Muscle of leg (tissue), 16 donors: ENCODE measurements at places on chromosomes 12 and 14.
A peak's percentile ranks its signal among the peaks of the same experiment; 100 is the strongest.

DNA sequence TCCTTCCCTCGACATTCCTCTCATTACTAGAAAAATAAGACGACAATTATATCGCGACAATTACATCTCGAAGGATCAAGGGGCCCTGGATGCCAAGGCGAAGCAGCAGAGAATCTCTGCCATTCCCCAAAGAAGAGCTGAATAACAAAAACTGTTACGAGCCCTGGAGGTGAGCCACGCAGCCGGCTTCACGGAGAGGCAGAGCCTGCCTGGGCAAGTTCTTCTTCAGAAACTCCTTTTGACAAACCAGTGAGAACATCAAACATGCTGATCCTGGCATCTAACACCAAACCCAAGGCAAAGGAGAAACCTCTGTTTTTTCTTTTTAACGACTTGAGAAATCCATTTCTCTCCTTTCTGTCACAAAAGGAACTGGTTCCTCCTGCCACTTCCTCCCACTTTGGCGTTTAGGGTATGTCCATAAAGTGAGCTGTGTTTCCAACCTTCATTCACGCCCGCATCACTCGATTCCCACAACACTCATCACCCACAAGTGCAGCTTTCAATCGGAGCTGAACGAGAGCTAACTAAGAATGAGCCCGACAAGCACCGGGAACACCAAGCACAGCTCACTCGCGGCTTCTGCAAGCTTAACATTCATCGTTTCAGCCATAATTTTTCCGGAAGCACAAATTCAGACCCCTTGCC, 21.5 kb downstream of the CCDC88C start:
- H3K4me1 ChIP-seq, result peaks cover 21% of the 10 kb centered on the region
- H3K36me3 ChIP-seq, result no peaks in the 10 kb centered on the region
- H3K27ac ChIP-seq, result no peak overlapping the region
- H3K4me3 ChIP-seq, result no peak overlapping the region
- peaks cover 7% of the 10 kb centered on the region for H3K27me3 ChIP-seq

GRCh38 chr12:20211981-20212421, 156.3 kb upstream of the PDE3A start:
- peaks cover 8% of the 10 kb centered on the region for H3K4me1 ChIP-seq
- no peak overlapping the region for H3K4me3 ChIP-seq
- H3K36me3 ChIP-seq, result no peaks in the 10 kb centered on the region
- peak; percentile 82 for DNase-seq

GRCh38 chr12:82955043-82955442, 268.3 kb downstream of the TMTC2 start:
- no peaks in the 10 kb centered on the region for H3K4me1 ChIP-seq
- H3K4me3 ChIP-seq, result no peak overlapping the region
- H3K27me3 ChIP-seq, result no peaks in the 10 kb centered on the region
- H3K27ac ChIP-seq, result no peak overlapping the region
- no peaks in the 10 kb centered on the region for H3K36me3 ChIP-seq
- DNase-seq, result no peak

DNA sequence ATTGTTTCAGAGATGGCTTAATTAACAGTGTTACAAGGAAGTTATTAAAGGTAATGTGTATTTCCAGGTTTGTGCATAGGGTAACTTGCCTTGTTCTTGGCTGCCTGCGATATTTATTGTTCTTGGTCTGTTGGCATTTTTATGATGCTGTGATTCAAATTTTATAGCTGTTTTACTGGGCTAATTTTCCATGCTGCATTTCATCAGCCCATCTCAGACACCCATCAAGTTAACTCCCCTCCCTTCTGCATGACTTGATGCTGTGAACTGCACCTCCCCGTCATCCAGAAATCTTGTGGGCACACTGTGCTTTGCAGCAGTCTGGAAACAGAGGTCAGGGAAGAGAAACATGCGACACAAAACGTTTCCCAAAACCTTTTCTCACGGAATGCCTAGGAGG, 1049.2 kb downstream of the AACS start:
- no peak for DNase-seq
- no peaks in the 10 kb centered on the region for H3K27me3 ChIP-seq
- no peak overlapping the region for H3K4me3 ChIP-seq
- H3K36me3 ChIP-seq, result no peaks in the 10 kb centered on the region
- no peaks in the 10 kb centered on the region for H3K4me1 ChIP-seq

- H3K4me1 ChIP-seq, result no peaks in the 10 kb centered on the region
- H3K4me3 ChIP-seq, result no peak overlapping the region
- DNase-seq, result no peak
- no peaks in the 10 kb centered on the region for H3K36me3 ChIP-seq
Measured at GRCh38 chr14:47929334-47929733, 253.9 kb upstream of the MDGA2 start.

GRCh38 chr12:116354950-116355783, 77.7 kb upstream of the MED13L start:
- H3K36me3 ChIP-seq, result no peaks in the 10 kb centered on the region
- DNase-seq, result no peak
- no peaks in the 10 kb centered on the region for H3K27me3 ChIP-seq

- no peak for DNase-seq
- H3K27me3 ChIP-seq, result no peaks in the 10 kb centered on the region
- H3K4me1 ChIP-seq, result peaks cover 17% of the 10 kb centered on the region
- no peak overlapping the region for H3K4me3 ChIP-seq
- H3K27ac ChIP-seq, result no peak overlapping the region
- H3K36me3 ChIP-seq, result no peaks in the 10 kb centered on the region
Measured at GRCh38 chr14:104440297-104440956, 139.1 kb upstream of the C14orf180 start.

- no peaks in the 10 kb centered on the region for H3K36me3 ChIP-seq
- H3K4me3 ChIP-seq, result no peak overlapping the region
- no peaks in the 10 kb centered on the region for H3K4me1 ChIP-seq
- no peaks in the 10 kb centered on the region for H3K27me3 ChIP-seq
Measured at GRCh38 chr12:46785382-46785781, 40.4 kb downstream of the SLC38A4 start.

DNA sequence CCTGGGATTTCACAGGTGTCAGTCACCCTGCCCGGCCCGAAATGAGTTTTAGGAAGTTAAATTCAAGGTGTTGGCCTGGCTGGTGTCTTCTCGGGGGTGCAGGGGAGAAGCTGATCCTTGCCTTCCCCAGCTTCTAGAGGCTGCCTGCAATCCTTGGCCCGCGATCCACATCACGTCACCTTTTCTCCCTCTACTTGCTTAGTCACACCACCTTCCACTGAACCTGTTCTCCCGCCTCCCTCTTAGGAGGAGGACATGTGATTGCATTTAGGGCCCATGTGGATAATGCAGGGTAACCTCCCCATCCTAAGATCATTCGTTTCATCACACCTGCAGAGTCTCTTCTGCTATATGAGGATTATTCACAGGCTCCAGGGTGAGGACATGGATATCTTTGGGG, 25.4 kb upstream of the ATXN2 start:
- no peaks in the 10 kb centered on the region for H3K4me1 ChIP-seq
- no peaks in the 10 kb centered on the region for H3K27me3 ChIP-seq
- no peak overlapping the region for H3K4me3 ChIP-seq
- H3K36me3 ChIP-seq, result no peaks in the 10 kb centered on the region
- DNase-seq, result no peak

DNA sequence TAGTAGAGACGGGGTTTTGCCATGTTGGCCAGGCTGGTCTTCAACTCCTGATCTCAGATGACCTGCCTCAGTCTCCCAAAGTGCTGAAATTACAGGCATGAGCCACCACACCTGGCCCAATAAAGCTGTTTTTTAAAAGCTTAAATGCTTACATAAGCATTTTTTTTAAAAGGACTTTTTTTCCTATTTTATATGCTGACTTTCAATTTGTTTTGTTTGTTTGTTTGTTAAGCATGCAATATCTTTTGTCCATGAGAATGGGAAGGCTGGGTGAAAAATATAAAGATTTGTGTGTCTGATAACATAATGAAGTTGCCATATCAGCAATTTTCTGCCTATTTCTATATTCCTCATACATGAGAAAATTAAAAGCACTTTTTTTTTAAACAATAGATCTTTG, 17.0 kb upstream of the SLC2A13 start:
- no peak overlapping the region for H3K4me3 ChIP-seq
- H3K36me3 ChIP-seq, result no peaks in the 10 kb centered on the region
- no peak overlapping the region for H3K27ac ChIP-seq

DNA sequence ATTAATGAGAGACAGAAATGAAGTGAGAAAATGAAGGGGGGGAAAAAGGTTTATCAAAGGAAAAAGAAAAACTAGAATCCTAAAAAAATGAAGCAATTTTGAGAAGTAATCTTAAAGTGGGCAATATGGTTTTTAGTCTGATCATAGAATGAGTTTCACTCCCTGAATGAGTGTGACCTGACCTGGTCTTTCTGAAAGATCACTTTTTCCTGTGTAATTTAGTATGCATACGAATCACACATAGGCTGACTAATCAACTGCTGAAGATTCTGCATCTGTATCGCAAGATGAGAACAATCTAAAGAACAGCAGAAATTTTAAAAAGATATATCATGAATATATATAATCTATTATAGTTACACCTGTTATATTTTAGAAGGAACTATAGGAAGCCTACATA, 11.3 kb downstream of the GNPTAB start:
- DNase-seq, result no peak
- H3K27ac ChIP-seq, result no peak overlapping the region
- H3K36me3 ChIP-seq, result no peaks in the 10 kb centered on the region
- H3K27me3 ChIP-seq, result no peaks in the 10 kb centered on the region
- no peak overlapping the region for H3K4me3 ChIP-seq

DNA sequence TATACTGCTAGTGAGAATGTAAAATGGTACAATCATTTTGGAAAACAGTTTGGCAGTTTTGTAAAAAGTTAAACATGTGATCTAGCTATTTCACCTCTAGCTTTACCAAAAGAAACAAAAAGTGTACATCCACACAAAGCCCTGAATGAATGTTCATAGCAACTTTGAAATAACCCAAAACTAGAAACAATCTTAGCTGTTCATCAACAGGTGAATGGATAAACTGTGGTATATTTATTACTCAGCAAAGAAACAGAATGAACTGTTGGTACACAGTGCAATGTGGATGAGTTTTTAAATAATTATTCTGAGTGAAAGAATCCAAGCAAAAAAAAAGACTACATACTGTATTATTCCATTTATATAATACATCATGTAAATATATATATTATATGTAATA, 36.3 kb downstream of the TPCN1 start:
- no peak for DNase-seq
- H3K27ac ChIP-seq, result no peak overlapping the region
- H3K36me3 ChIP-seq, result peaks cover 6% of the 10 kb centered on the region
- no peaks in the 10 kb centered on the region for H3K27me3 ChIP-seq

GRCh38 chr12:4800555-4800954, 80.4 kb downstream of the GALNT8 start:
- peaks cover 15% of the 10 kb centered on the region for H3K27me3 ChIP-seq
- H3K36me3 ChIP-seq, result no peaks in the 10 kb centered on the region
- H3K4me3 ChIP-seq, result no peak overlapping the region
- DNase-seq, result no peak
- peaks cover 3% of the 10 kb centered on the region for H3K4me1 ChIP-seq

DNA sequence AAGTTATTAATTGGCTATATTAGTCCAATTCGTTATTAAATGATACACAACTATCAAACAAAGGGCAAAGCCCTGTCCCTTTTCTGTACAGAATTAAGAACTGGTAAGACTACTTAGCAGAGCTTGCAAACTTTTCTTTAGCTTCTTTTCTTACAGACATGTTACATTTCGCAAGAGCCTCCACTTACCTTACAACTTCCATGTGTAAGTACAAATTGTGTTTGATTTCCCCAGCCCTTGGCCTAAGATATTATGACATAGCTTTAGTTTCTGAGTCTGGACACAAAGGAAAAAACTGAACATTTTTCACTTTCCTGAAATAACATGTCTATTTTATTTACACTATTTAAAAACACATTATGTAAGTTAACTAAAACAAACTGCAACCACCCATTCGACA, 1.7 kb downstream of the ATF7 start:
- peak overlapping the region; percentile 81 for H3K4me3 ChIP-seq
- H3K27ac ChIP-seq, result peak overlapping the region; percentile 97
- H3K36me3 ChIP-seq, result no peaks in the 10 kb centered on the region
- no peak for DNase-seq
- H3K4me1 ChIP-seq, result peaks cover 12% of the 10 kb centered on the region

- no peaks in the 10 kb centered on the region for H3K27me3 ChIP-seq
- H3K27ac ChIP-seq, result no peak overlapping the region
- DNase-seq, result no peak
- no peaks in the 10 kb centered on the region for H3K4me1 ChIP-seq
Measured at GRCh38 chr12:114826244-114826643, 142.3 kb upstream of the TBX3 start.

GRCh38 chr14:81384900-81385299, 15.2 kb downstream of the STON2 start:
- H3K27me3 ChIP-seq, result no peaks in the 10 kb centered on the region
- no peaks in the 10 kb centered on the region for H3K4me1 ChIP-seq
- H3K4me3 ChIP-seq, result no peak overlapping the region
- no peak for DNase-seq

DNA sequence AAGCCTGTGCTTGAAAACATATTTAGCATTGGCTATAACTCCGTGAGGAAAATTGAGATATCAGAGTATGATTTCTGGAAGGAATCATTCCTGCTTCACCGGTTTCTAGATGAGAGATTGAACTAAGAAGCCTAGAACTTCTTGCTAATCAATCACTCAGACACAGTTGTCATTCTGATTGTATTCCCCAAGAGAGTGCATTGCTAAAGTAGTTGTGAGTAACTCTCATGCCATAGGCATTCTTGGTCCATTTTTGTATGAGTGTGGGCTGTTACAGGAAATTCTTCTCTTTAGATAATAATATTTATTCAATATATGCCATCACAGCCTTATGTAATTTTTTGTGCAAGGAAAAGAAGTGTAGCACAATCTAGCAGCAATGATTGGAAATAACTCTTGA, 893.3 kb upstream of the MDGA2 start:
- no peak for DNase-seq
- H3K27ac ChIP-seq, result no peak overlapping the region
- H3K36me3 ChIP-seq, result no peaks in the 10 kb centered on the region
- no peaks in the 10 kb centered on the region for H3K4me1 ChIP-seq

DNA sequence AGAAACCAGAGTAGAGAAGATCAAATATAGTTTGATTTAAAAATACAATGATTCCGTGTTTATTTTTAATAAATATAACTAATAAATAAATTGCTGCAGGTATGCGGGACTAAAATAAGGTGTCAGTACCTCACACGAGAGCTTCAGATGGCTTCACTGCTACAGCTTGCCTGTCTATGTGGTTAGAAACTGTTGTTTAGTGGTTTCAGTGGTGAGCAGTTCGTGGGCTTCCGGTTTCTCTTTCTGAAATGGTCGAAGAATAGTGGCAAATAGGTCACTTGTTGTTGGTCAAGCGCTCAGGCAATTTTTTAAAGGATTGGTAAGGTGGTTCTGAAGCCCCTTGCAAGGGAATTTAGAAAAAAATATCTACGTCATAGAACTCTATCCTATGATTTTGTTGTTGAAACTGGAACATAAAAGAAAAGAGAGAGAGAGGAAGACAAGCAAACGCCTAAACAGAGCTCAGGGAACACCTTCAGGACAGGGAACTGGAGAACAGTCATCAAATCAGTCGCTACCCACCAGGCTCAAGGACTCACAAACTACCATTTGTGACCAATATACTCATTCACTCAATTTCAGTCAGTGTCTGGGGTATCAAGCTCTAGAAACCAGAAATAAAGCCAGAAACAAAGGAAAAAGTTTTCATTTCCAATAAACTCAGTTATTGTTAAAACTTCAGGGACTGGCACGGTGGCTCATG, 31.3 kb downstream of the GABARAPL1 start:
- H3K4me1 ChIP-seq, result no peaks in the 10 kb centered on the region
- H3K27me3 ChIP-seq, result no peaks in the 10 kb centered on the region
- no peaks in the 10 kb centered on the region for H3K36me3 ChIP-seq
